ENCODE measurements at places on chromosomes 4 and X. TPM values are rescaled to one million over a fixed set of nuclear protein-coding genes. Genes with fewer than 3 reads are reported as not detected.

DNA sequence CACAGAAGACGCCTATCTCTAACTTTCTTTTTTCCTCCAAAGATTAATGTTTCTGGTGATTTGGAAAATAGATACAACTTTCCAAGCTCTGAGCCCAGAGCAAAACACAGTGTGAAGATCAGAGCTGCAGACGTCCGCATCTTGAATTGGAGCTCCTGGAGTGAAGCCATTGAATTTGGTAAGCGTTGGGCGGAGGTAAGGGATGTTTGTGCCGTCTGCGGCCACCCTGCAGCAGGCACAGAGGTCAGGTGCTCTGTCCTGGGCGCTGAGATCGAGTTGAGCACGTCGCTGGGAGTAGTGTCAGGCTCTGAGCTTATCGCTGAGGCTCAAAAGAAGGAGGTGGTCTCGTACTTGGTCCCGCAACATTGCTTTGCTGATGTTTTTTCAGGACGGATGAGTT lies 31.8 kb downstream of the CSF2RA start:
- H3K27ac ChIP-seq, result no peak overlapping the region
- no peaks in the 10 kb centered on the region for H3K36me3 ChIP-seq
- no peaks in the 10 kb centered on the region for H3K4me1 ChIP-seq
- no peak overlapping the region for H3K4me3 ChIP-seq

PLXNA3 gene
- total RNA-seq, result 22.5 TPM

FRG2 gene
- total RNA-seq, result not detected

- no peak for DNase-seq
- H3K27me3 ChIP-seq, result no peaks in the 10 kb centered on the region
- H3K4me3 ChIP-seq, result no peak overlapping the region
- H3K36me3 ChIP-seq, result peaks cover 7% of the 10 kb centered on the region
- no peaks in the 10 kb centered on the region for H3K4me1 ChIP-seq
- no peak overlapping the region for H3K27ac ChIP-seq
Observed at GRCh38 chr4:183299464-183299863, 20.6 kb downstream of the CLDN22 start.

DNA sequence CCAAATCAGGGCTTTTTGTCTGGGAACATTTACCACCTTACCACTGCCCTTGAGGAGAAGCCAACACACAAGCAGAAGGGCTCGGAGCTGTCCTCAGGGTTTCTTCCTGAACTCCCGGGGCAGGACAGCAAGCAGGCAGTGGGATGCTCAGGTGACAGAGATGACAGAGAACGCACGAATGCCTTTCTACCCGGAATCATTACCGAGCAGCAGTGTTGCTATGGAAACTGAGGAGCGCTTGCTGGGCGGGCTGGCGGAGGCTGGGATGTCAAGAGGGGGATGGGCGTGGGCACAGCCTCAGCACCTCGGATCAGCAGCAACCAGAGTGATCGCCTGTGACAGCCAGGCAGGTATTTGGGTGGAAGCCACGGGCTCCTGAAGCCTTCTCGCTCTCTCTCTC lies 17.8 kb downstream of the SSR4 start:
- H3K4me3 ChIP-seq, result no peak overlapping the region
- DNase-seq, result no peak
- H3K36me3 ChIP-seq, result peaks cover 24% of the 10 kb centered on the region
- H3K27me3 ChIP-seq, result no peaks in the 10 kb centered on the region
- no peak overlapping the region for H3K27ac ChIP-seq

- no peaks in the 10 kb centered on the region for H3K36me3 ChIP-seq
- peak; percentile 14 for DNase-seq
- H3K27me3 ChIP-seq, result no peaks in the 10 kb centered on the region
- peaks cover 11% of the 10 kb centered on the region for H3K4me1 ChIP-seq
- H3K27ac ChIP-seq, result peak overlapping the region; percentile 47
Observed at GRCh38 chrX:69088171-69088938, 76.9 kb downstream of the PJA1 start.

DNA sequence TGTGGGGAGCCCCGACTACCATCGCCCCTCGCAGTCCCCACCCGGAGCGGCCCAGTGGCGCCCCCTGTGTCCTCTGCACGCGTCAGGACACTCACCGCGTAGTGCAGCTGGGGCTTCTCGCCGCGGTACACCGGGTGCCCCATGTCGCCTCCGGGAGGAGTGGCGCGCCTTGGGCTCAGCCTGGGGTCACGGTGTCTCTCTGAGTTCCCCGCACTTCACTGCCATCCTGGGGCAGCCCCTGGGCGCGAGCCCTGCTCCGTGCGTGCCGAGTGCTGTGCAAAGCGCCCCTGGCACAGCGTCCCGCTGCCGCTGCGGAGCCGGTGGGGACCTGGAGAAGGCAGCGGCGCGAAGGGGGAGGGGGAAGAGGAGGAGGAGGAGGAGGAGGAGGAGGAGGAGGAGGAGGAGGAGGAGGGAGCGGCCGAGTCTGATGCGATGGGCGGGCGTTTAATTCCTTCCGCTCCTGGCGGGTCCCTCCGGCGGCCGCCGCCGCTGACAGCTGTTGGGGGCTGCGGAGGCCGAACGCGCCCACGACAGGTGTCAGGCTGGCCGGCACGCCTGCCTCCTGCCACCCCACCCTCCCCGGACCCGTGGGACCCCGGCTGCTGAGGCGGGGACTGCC lies 134.3 kb downstream of the AMELX start:
- no peak for DNase-seq
- no peak overlapping the region for H3K27ac ChIP-seq
- peaks cover 6% of the 10 kb centered on the region for H3K4me1 ChIP-seq
- H3K27me3 ChIP-seq, result peaks cover 18% of the 10 kb centered on the region
- H3K4me3 ChIP-seq, result peak overlapping the region; percentile 43

DNA sequence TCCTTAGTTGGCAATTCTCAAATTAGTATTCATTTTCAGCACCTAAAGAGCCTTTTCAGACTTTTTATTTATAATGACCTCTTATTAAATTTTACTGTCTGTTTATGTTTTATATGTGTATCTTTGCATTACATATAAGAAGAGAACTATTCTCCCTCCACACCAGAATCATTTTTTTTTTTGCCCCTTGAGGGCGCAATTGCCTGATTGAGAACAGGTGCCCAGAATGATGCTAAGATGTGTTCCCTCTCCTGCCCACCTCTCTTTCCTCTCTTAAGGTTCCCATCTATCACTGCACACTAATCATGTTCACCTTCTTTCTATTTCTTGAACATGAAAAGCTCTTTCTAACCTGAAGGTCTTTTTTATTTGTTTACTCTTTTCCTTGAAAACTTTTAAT lies 44.2 kb upstream of the ADAM29 start:
- H3K4me3 ChIP-seq, result no peak overlapping the region
- no peak overlapping the region for H3K27ac ChIP-seq
- no peaks in the 10 kb centered on the region for H3K27me3 ChIP-seq
- no peak for DNase-seq
- no peaks in the 10 kb centered on the region for H3K36me3 ChIP-seq
- H3K4me1 ChIP-seq, result no peaks in the 10 kb centered on the region

CXXC4 gene
- total RNA-seq, result 10.2 TPM

DNA sequence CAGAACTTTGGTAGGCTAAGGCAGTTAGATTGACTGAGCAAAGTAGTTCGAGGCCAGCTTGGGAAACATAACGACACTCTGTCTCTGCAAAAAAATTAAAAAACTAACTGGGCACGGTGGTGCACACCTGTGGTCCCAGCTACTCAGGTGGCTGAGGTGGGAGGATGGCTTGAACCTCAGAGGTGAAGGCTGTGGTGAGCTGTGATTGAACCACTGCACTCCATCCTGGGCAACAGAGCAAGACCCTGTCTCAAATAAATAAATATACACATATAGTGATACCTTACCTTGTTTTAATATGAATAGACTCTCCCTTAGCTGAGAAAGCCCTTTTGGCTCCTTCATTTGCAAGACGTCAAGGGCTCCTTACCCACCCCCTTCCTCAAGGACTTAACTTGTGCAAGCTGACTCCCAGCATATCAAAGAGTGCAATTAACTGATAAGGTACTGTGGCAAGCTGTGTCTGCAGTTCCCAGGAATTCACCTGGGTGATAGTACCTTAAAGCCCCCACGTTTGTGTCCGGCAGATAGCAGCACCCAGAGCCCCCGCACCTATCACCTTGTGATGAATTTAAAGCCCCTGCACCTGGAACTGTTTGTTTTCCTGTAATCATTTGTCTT lies 655.6 kb upstream of the GALNTL6 start:
- H3K4me3 ChIP-seq, result no peak overlapping the region
- H3K27ac ChIP-seq, result no peak overlapping the region
- H3K4me1 ChIP-seq, result no peaks in the 10 kb centered on the region

SULT1E1 gene
- total RNA-seq, result 218 TPM

- DNase-seq, result no peak
- no peaks in the 10 kb centered on the region for H3K36me3 ChIP-seq
- no peaks in the 10 kb centered on the region for H3K4me1 ChIP-seq
- no peak overlapping the region for H3K27ac ChIP-seq
Observed at GRCh38 chr4:180380733-180381132, 1862.5 kb upstream of the TENM3 start.

DNA sequence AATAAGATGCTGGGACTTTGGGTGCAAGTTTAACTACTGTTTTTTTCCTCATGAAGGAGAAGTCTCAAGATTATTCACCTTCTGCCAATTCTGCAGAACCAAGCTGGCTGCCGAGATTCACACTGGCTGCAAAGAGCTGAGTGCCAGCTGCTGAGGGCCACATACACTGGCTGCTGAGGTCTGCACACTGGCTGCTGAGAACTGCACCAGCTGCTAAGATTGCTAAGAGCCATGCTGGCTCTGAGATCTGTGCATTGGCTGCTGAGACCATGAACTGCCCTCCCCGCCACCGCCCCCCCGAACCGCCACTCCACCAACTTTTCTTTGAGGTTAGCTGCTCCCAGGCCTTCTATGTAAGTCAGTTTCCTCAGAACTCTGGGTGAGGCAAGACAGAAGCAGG lies 330.3 kb downstream of the CBLL2 start:
- no peaks in the 10 kb centered on the region for H3K4me1 ChIP-seq
- no peaks in the 10 kb centered on the region for H3K36me3 ChIP-seq
- no peaks in the 10 kb centered on the region for H3K27me3 ChIP-seq
- no peak overlapping the region for H3K27ac ChIP-seq

SLC6A14 gene
- not detected for total RNA-seq

- H3K4me1 ChIP-seq, result peaks cover 2% of the 10 kb centered on the region
- DNase-seq, result no peak
- no peaks in the 10 kb centered on the region for H3K36me3 ChIP-seq
- H3K27me3 ChIP-seq, result no peaks in the 10 kb centered on the region
- H3K27ac ChIP-seq, result no peak overlapping the region
- no peak overlapping the region for H3K4me3 ChIP-seq
Observed at GRCh38 chrX:71541210-71542022, 8.5 kb downstream of the OGT start.

DNA sequence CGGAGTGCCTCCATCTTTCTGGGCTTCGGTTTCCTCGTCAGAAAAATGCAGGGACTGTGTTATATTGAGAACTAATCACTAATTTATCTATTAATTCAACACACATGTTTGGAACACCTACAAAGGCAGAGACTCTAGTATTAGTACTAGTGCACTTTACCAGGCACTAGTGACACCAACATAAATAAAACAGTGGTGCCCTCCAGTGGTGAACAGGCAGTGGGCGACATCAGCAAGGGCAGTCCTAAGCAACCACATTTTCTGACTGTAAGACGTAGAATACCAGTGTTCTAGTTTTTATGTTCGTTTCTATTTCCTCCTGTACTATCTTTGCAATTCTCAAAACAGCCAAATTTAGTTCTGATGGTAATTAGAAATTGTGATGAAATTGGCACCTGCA lies 69.1 kb upstream of the UCP1 start:
- H3K4me1 ChIP-seq, result no peaks in the 10 kb centered on the region
- H3K4me3 ChIP-seq, result no peak overlapping the region
- H3K27ac ChIP-seq, result no peak overlapping the region
- H3K27me3 ChIP-seq, result no peaks in the 10 kb centered on the region
- H3K36me3 ChIP-seq, result peaks cover 28% of the 10 kb centered on the region

DNA sequence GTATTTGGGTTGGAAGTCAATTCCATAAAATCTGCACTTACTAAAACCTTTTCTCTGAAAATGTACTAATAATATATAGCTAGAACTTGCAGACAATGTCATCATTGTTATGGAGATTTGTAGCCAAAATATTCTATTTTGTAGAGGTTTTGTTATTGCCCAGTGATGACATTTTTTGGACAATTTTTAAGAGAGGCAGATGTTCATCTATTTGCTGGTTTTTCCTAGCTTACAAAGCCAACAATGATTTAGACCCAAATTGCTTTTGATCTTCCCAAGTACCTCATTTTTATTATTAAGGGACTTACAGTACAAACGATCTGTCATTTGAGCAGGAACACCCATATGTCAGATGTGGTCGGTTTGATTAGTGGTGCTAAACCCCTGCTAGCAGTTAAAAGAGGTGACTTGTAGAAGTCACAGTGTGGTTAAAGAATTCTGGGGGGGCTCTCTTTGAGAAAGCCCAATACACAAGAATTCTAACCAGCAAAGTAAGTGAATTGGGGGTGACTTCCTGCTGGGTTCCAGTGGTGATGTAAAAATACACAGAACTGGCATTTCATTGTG lies 136.2 kb downstream of the KIT start:
- no peak for DNase-seq
- no peaks in the 10 kb centered on the region for H3K27me3 ChIP-seq
- H3K4me3 ChIP-seq, result no peak overlapping the region
- H3K36me3 ChIP-seq, result no peaks in the 10 kb centered on the region
- no peak overlapping the region for H3K27ac ChIP-seq
- H3K4me1 ChIP-seq, result no peaks in the 10 kb centered on the region

GLRA3 gene
- total RNA-seq, result 9.3 TPM

GRCh38 chr4:2059726-2060602 lies 837 bp downstream of the NAT8L start:
- peaks cover 52% of the 10 kb centered on the region for H3K4me1 ChIP-seq
- no peak for DNase-seq
- H3K36me3 ChIP-seq, result peaks cover 44% of the 10 kb centered on the region
- peaks cover 2% of the 10 kb centered on the region for H3K27me3 ChIP-seq
- peak overlapping the region; percentile 44 for H3K4me3 ChIP-seq

DNA sequence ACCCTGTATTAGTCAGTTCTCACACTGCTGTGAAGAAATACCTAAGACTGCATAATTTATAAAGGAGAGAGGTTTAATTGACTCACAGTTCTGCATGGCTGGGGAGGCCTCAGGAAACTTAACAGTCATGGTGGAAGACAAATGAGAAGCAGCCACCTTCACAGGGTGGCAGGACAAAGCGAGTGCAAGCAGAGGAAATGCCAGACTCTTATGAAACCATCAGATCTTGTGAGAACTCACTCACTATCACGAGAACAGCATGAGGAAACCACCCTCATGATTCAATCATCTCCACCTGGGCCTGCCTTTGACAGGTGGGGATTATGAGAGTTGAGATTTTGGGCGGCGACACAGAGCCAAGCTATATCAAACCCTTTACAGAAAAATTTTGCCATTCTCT lies 722.4 kb downstream of the RAB28 start:
- H3K4me1 ChIP-seq, result no peaks in the 10 kb centered on the region
- DNase-seq, result no peak
- H3K27ac ChIP-seq, result no peak overlapping the region
- no peaks in the 10 kb centered on the region for H3K36me3 ChIP-seq

BEND2 gene
- 0.10 TPM for total RNA-seq

- peaks cover 2% of the 10 kb centered on the region for H3K27me3 ChIP-seq
- no peak overlapping the region for H3K27ac ChIP-seq
- DNase-seq, result no peak
Observed at GRCh38 chr4:15779809-15780208, 1.7 kb downstream of the CD38 start.

PDZD4 gene
- total RNA-seq, result 49.2 TPM

GRCh38 chrX:39577206-39577984 lies 520.4 kb downstream of the BCOR start:
- H3K36me3 ChIP-seq, result no peaks in the 10 kb centered on the region
- peaks cover 25% of the 10 kb centered on the region for H3K4me1 ChIP-seq
- DNase-seq, result no peak
- no peak overlapping the region for H3K27ac ChIP-seq
- no peak overlapping the region for H3K4me3 ChIP-seq

HSFX1 gene
- total RNA-seq, result 2.2 TPM

All from spinal cord (tissue), 10 donors.